ENCODE measurements at places on chromosomes 4 and X. TPM values are rescaled to one million over a fixed set of nuclear protein-coding genes. Genes with fewer than 3 reads are reported as not detected.

The AVPR2 gene
- polyA plus RNA-seq = not detected

The IL2RG gene
- polyA plus RNA-seq = not detected

The GAGE2A gene
- not detected for polyA plus RNA-seq

The F8A2 gene
- polyA plus RNA-seq = not detected

The APLN gene
- 0.38 TPM for polyA plus RNA-seq

The HS3ST1 gene
- 0.10 TPM for polyA plus RNA-seq

The SYTL5 gene
- 1.0 TPM for polyA plus RNA-seq

The IL15 gene
- not detected for polyA plus RNA-seq

The JADE3 gene
- 6.8 TPM for polyA plus RNA-seq

The GYG2 gene
- 6.3 TPM for polyA plus RNA-seq

The DCLK2 gene
- polyA plus RNA-seq = 134 TPM

The HEPH gene
- polyA plus RNA-seq = 8.7 TPM

The XK gene
- 1.8 TPM for polyA plus RNA-seq

The CD40LG gene
- not detected for polyA plus RNA-seq

Data from neural cell (in vitro differentiated cells).